ENCODE measurements at places on chromosomes 2 and 18. TPM values are rescaled to one million over a fixed set of nuclear protein-coding genes. Genes with fewer than 3 reads are reported as not detected.

GRCh38 chr18:63924551-63924950, 16.8 kb downstream of the SERPINB10 start:
- DNase-seq, result no peak

DNA sequence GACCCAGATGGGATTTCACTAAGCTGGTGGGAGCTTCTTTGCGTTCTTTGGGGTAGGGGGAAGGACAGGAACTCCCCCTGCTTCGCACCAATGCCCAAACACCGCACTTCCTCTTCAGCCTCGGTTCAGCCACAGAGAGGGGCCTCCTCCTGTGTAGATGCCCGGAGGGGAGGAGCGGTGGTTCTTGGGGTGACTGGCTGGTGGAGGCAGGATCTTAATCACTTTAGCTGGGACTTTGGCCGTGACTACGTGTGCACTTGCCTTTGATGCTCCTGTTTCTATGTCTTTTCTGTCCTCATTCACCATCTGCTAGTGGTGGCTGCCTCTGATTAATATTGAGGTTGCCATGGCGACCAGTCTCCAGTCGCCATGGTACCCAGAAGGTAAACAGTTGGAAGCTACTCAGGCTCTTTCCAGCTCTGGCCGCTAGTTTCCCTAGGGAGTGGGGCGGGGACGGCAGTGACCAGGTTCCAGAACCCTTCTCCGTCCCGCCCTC, 1.9 kb downstream of the CNGA3 start:
- DNase-seq, result peak; percentile 38

The CYP26B1 gene
- total RNA-seq, result 0.55 TPM

The CCBE1 gene
- total RNA-seq, result 5.8 TPM

- no peak for DNase-seq
These were observed 64.7 kb downstream of the PTPN2 start for GRCh38 chr18:12819322-12819721.

- no peak for DNase-seq
These were observed 506.8 kb upstream of the LRATD1 start for GRCh38 chr2:14125624-14126293.

- no peak for DNase-seq
These were observed 9.0 kb downstream of the RELCH start for GRCh38 chr18:62196079-62196478.

The IL1RL1 gene
- total RNA-seq, result 0.55 TPM

The RASGRP3 gene
- total RNA-seq, result 0.10 TPM

- no peak for DNase-seq
These were observed 6.0 kb downstream of the COMMD1 start for GRCh38 chr2:61911510-61911909.

The PDCD1 gene
- not detected for total RNA-seq

The ALPI gene
- not detected for total RNA-seq

GRCh38 chr2:127650041-127650784, 4.3 kb downstream of the GPR17 start:
- DNase-seq, result no peak

DNA sequence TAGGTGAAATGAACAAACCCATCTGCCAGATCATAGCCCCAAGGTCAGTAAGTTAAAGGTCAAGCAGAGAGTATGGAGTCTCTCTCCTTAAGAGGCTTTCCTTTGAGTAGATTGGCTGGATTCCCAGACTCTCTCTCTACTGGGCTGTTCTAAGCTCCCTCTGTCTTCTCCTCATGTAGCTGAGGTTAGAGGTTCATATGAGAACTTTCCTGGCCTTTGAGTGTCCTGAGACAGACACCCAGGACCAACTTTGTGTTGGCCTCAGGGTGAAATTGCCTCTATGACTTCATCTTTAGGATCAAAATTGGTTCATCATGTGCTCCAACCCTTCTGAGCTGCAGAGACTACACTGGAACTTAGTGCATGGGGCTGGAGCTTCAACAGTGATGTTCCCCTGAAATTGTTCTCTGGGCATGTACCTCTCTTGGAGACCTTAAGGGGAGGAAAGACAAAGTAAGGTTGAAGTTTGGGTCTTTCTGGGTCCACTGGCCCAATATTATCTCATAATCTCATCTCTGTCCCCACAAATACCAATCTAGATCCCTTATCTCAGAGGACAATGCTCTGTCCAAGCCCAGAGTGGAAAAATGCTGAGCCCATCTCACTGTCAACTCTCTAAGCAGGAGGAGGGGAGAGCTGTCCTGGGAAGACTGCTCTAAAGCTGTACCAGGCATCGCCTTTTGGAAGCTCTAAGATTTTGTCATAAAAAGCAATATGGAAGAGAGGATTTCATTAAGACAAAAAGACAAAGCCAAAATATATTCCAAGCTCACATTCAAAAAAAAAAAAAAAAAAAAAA, 177.3 kb upstream of the ARL4C start:
- DNase-seq, result no peak

- peak; percentile 57 for DNase-seq
These were observed 19.4 kb downstream of the DOK1 start for GRCh38 chr2:74573747-74574562.
